ENCODE measurements at places on chromosomes 13 and 19.

DNA sequence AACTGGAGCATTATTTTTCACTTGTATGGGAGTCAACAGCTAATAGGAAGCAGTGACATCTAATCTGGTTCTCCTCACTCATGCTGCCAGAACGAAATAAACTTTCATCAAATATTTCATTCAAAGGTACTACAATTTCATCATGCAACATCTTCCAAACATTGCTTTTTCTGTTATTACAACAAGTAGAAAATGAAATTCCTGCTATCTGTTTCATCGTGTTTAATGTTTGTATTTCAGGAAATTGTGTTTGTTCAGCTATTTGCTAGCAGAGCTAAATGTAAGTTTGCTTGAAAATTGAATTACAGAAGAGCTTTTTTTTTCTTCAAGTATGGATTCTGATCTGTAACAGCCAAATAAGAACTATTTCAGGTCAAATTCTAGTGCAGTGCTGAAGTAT lies 90.1 kb downstream of the SLITRK6 start:
- no peak for DNase-seq

GRCh38 chr13:23273498-23273897 lies 92.7 kb downstream of the SGCG start:
- DNase-seq, result no peak

DNA sequence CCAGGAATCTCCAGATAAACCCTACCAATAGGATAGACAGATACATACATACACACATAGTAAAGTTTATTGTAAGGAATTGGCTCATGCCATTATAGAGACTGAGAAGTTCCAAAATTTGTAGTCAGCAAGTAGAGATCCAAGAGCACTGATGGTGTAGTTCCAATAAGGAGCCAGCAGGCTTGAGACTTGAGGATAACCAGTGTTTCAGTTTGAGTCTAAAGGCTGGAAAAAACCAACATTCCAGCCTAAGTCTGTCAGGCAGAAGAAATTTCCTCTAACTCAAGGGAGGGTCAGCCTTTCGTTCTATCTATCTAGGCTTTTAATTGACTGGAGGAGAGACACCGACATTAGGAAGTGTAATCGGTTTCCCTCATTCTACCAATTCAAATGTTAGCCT lies 110.2 kb upstream of the TSHZ3 start:
- DNase-seq, result no peak

DNA sequence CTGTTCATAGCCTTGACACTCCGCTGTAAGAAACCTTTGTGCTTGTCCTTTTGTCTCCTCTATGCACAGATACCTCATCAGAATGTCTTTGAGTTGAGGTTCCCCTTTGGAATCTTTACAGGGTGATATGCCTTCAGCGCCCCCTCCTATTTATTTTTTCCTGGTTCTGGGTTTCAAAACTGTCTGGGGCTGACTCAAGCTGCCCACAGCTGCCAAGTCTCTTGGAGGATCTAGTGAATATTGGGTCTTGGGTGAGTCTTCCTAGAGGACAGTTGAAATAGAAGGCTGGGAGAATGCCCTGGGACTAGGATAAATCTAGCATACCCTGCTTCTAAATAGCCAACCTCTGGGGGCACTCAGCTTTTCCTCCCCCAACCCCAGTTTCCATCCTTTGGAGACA lies 930 bp downstream of the ZNF136 start:
- DNase-seq, result no peak

GRCh38 chr19:3132971-3133792 lies 2.7 kb upstream of the GNA15 start:
- DNase-seq, result peak; percentile 57

GRCh38 chr13:65343898-65344663 lies 1886.1 kb downstream of the PCDH9 start:
- no peak for DNase-seq

- no peak for DNase-seq
These were observed 1068.1 kb upstream of the PCDH20 start for GRCh38 chr13:62483774-62484173.

All from NCI-H1092 (cell line).